ENCODE measurements at places on chromosomes 12 and 14. TPM values are rescaled to one million over a fixed set of nuclear protein-coding genes. Genes with fewer than 3 reads are reported as not detected.

SRRM4 gene
- 0.63 TPM for total RNA-seq

DNA sequence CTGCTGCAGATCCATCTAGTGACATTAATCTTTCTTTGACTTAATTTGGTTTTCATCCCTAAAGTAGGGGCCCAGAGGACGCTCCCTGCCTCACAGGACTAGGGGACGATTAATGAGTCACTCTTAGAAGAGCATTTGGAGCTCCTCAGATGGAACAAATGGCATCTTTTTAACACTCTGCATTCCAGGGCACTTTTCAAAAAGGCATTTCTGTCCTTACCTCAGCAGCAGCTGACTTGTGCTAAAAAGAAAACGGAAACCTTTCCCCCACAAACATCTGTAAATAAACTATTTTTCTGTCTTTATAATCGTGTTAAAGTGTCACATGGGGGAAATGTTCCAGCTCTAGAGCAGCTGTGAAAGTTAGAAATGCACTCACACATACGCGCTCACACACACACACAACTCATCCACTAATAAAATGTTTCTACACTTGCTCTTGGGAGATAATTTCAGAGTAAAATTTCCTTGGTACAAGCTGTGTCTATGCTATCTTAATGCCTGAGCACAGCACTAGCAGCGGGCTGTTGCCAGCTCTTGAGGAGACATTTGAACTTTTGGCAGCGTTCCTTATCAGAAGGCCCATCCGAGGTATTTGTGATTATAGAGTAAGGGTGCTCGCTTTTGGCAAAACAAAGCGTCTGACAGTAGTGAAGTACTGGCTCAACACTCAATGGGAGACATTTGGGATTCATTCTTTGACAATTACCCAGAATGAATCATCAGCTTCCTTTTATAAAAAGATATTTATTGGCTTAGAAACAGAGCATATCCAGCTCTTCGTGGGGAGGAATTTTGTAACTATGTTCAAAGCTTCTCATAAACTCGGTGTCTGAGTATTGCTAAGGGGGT lies 141.3 kb downstream of the PLXNC1 start:
- no peak for DNase-seq

ITGA7 gene
- 49.1 TPM for total RNA-seq

ARHGDIB gene
- total RNA-seq = not detected

TMEM52B gene
- total RNA-seq = not detected

DNA sequence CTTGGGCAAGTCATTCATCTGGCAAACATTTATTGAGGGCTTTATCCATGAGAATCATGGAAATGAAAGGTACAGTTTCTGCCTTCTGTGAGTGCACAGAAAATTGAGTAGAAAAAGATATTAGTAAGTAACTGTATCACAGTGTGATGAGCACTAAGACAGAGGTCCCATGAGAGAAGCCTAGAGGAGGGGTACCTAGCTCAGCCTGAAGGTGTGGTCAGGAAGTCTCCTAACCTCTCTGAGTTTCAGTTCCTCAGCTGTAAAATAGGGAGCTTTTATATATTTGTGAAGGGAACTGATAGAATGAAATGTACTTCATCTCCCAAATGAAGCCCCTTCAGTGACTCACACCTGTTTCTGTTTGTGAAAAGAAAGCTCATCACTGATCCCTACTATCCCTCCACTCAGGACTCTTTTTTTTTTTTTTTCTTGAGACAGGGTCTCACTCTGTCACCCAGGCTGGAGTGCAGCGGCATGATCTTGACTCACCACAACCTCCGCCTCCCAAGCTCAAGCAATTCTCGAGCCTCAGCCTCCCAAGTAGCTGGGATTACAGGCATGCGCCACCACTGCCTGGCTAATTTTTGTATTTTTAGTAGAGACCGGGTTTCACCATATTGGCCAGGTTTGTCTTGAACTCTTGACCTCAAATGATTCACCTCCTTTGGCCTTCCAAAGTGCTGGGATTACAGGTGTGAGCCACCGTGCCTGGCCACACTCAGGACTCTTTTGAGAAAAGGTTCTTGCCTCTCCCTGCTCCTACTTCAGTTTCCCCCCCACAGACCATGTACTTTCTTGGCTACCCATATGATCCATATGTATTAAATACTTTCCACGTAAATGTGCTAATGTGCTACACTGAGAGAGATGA lies 93.7 kb upstream of the FUT8 start:
- DNase-seq = no peak

Measured in GM23338 (cell line).